ENCODE measurements at places on chromosomes 2 and 18.

- no peak overlapping the region for H3K27ac ChIP-seq
- H3K36me3 ChIP-seq, result no peaks in the 10 kb centered on the region
- peak; percentile 22 for DNase-seq
- no peaks in the 10 kb centered on the region for H3K4me1 ChIP-seq
- H3K4me3 ChIP-seq, result no peak overlapping the region
These were observed 344.6 kb upstream of the CHAC2 start for GRCh38 chr2:53422979-53423378.

- no peaks in the 10 kb centered on the region for H3K4me1 ChIP-seq
- H3K36me3 ChIP-seq, result no peaks in the 10 kb centered on the region
- no peak for DNase-seq
- H3K27me3 ChIP-seq, result no peaks in the 10 kb centered on the region
These were observed 503.2 kb upstream of the CNTNAP5 start for GRCh38 chr2:123521854-123522253.

DNA sequence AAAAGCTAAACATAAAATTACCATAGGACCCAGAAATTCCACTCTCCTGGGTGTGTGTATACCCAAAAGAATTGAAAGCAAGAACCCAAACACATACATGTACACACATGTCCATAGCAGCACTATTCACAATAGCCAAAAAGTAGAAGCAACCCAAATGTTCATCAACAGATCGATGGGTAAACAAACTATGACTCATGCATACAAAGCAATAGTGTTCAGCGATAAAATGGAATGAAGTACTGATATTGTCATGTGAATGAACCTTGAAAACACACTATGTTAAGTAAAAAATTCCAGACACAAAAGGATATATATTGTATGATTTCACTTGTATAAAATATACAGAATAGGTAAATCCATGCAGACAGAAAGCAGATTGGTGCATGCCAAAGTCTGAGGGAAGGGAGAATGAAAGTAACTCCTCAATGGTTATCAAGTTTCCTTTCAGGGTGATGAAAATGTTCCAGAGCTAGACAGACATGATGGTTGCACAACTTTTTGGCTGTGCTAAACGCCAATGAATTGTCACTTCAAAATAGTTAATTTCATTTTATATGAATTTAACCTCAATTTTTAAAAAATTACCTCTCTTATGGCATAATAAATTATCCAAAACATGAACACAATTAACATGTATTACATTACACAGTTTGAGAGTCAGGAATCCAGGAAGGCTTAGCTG is 35.5 kb downstream of the GKN2 start:
- no peaks in the 10 kb centered on the region for H3K36me3 ChIP-seq
- no peak overlapping the region for H3K4me3 ChIP-seq
- H3K27ac ChIP-seq, result no peak overlapping the region

DNA sequence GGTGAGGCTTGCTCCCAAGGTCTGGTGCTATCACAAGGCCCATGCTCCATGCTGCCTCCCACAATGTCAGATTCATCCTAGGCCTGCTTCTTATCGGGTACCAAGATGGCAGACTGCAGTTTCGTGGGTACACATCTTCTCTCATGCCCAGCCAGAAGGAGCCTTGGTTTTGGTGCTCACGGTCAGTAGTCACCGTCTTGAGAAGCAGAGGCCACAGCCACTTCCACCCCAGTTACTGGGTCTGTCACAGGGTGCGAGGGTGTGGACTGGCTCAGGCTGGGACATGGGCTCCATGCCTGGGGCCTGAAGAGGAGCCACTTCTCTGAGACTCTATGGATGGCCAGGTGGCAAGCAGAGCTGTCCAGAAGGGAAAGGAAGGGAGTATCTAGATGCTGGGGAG is 178.8 kb upstream of the HS6ST1 start:
- no peak for DNase-seq
- no peak overlapping the region for H3K4me3 ChIP-seq
- no peaks in the 10 kb centered on the region for H3K4me1 ChIP-seq
- H3K36me3 ChIP-seq, result no peaks in the 10 kb centered on the region
- no peaks in the 10 kb centered on the region for H3K27me3 ChIP-seq
- H3K27ac ChIP-seq, result no peak overlapping the region

DNA sequence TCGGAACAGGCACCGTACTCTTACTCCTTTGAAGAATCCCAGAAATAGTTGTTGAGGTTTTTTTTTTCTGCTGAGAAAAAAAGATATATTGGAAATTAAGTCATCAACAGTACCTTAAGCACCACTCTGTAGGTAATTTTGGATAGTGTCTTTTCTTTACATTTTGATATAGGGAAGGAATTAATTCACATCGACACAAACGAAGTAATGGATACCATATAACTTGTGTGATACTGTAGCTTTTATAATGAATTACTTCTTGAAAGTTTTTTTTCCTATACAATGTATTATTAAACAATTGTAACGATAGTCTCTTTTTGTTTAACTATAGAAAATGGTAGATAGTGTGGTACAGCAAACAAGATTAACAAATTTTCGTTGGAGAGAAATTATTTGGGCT is 1.5 kb upstream of the IKZF2 start:
- peak overlapping the region; percentile 71 for H3K4me3 ChIP-seq
- H3K27me3 ChIP-seq, result no peaks in the 10 kb centered on the region
- no peak for DNase-seq
- no peak overlapping the region for H3K27ac ChIP-seq
- no peaks in the 10 kb centered on the region for H3K4me1 ChIP-seq

GRCh38 chr2:229784791-229785190 is 70.4 kb upstream of the DNER start:
- H3K27ac ChIP-seq, result no peak overlapping the region
- H3K36me3 ChIP-seq, result peaks cover 34% of the 10 kb centered on the region
- H3K4me1 ChIP-seq, result peaks cover 18% of the 10 kb centered on the region

DNA sequence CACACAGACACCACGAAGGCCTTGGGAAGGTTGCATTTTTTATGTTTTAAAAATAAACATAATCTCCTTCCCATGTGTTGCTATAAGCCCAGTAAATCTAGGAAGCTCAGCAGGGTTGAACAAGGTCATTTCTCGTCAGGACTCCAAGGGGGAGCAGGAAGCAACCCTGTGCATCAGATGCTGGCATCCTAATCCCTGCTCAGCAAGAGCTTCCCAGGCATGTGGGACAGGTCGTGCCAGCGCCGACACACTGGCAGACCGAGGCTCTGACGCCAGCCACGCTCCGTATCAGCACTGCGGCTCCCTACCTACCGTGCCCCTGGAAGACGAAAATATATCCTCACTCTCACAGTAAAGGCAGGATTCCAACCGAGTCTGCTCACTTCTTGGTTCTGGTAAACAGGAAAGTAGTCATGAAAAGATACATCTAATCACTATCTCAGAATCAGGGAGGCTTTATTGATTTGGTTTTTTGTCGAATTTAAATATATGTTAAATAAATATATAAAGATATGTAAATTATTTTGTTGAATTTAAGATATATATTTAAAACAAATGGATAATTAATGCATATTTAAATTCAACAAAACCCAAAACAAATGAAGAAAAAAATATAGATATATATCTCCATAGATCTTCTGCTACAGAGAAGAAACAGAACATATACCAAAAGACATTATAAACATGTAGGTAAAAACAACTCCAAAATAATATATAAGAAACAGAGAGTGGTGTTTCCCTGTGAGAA is 61.4 kb downstream of the TXNL1 start:
- no peak overlapping the region for H3K4me3 ChIP-seq
- no peak for DNase-seq
- no peak overlapping the region for H3K27ac ChIP-seq
- no peaks in the 10 kb centered on the region for H3K27me3 ChIP-seq
- H3K4me1 ChIP-seq, result peaks cover 3% of the 10 kb centered on the region

GRCh38 chr2:68340226-68341061 is 20.7 kb upstream of the CNRIP1 start:
- DNase-seq, result no peak
- H3K4me1 ChIP-seq, result no peaks in the 10 kb centered on the region
- H3K36me3 ChIP-seq, result no peaks in the 10 kb centered on the region
- H3K4me3 ChIP-seq, result no peak overlapping the region
- H3K27me3 ChIP-seq, result no peaks in the 10 kb centered on the region
- no peak overlapping the region for H3K27ac ChIP-seq

- no peak overlapping the region for H3K4me3 ChIP-seq
- no peak overlapping the region for H3K27ac ChIP-seq
- no peak for DNase-seq
- H3K36me3 ChIP-seq, result no peaks in the 10 kb centered on the region
- H3K27me3 ChIP-seq, result no peaks in the 10 kb centered on the region
These were observed 37.7 kb downstream of the KIF1A start for GRCh38 chr2:240782221-240782885.

DNA sequence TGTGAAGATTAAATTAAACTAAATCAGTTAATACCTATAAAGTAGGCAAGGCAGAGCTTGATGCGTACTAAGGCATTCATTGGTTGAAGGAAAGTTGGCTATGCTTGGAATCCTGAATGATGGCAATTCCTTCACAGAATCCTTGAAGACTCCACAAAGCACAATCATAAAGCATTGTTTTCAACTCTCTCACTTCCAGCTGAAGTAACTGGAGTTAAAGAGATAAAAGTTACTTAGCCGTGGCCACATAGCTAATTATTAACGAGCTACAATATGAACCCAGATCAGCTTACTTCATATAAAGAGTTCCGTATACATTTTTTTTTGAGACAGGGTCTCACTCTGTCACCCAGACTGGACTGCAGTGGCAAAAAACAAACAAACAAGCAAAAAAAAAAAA is 483.9 kb upstream of the DDX18 start:
- DNase-seq, result no peak
- H3K4me3 ChIP-seq, result no peak overlapping the region
- no peaks in the 10 kb centered on the region for H3K27me3 ChIP-seq
- H3K4me1 ChIP-seq, result no peaks in the 10 kb centered on the region
- no peaks in the 10 kb centered on the region for H3K36me3 ChIP-seq
- no peak overlapping the region for H3K27ac ChIP-seq

DNA sequence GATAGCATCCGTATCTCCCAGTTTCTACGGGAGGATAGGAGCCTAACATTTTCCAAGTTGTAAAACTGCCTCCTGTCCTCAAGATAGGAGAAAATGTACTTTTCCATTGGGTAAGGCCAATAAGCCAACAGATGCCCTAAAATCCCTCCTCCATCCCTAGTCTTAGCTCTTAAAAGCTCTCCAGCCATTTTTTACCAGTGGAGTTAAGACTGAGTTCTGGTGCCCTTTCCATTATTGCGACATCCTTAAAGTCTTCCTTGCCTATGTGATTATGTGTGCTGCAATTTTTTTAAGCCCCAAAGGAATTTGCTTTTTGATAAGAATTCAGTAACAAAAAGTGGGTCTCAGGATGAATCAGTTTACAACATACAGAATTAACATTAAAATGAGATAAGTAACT is 33.0 kb downstream of the LINC00305 start:
- DNase-seq, result no peak
- no peaks in the 10 kb centered on the region for H3K36me3 ChIP-seq
- H3K27ac ChIP-seq, result no peak overlapping the region
- no peak overlapping the region for H3K4me3 ChIP-seq
- H3K4me1 ChIP-seq, result no peaks in the 10 kb centered on the region

- no peak for DNase-seq
- H3K4me1 ChIP-seq, result peaks cover 27% of the 10 kb centered on the region
- no peak overlapping the region for H3K27ac ChIP-seq
- no peaks in the 10 kb centered on the region for H3K36me3 ChIP-seq
- H3K27me3 ChIP-seq, result no peaks in the 10 kb centered on the region
- H3K4me3 ChIP-seq, result no peak overlapping the region
These were observed 57.0 kb downstream of the CD28 start for GRCh38 chr2:203763241-203763937.

GRCh38 chr2:236574424-236575145 is 5.0 kb downstream of the ACKR3 start:
- H3K27ac ChIP-seq, result no peak overlapping the region
- H3K4me3 ChIP-seq, result no peak overlapping the region
- H3K4me1 ChIP-seq, result peaks cover under 1% of the 10 kb centered on the region

DNA sequence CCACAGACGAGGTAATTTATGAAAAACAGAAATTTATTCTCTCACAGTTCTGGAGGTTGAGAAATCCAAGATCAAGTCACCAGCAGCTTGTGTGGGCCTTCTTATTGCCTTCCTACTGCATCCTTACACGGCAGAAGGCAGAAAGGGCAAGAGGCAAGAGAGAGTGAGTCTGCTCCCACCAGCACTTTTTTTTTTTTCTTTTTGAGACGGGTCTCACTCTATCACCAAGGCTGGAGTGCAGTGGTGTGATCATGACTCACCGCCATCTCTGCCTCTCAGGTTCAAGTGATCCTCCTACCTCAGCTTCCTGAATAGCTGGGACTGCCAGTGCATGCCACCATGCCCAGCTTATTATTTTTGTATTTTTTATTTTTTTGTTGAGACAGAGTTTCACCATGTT is 78.5 kb upstream of the HK2 start:
- H3K36me3 ChIP-seq, result no peaks in the 10 kb centered on the region
- H3K4me3 ChIP-seq, result no peak overlapping the region
- no peak for DNase-seq
- no peak overlapping the region for H3K27ac ChIP-seq
- no peaks in the 10 kb centered on the region for H3K27me3 ChIP-seq

GRCh38 chr2:19542796-19543662 is 184.6 kb upstream of the OSR1 start:
- no peak overlapping the region for H3K27ac ChIP-seq
- no peak overlapping the region for H3K4me3 ChIP-seq
- peaks cover 12% of the 10 kb centered on the region for H3K4me1 ChIP-seq
- H3K27me3 ChIP-seq, result no peaks in the 10 kb centered on the region

GRCh38 chr2:204108781-204109295 is 172.3 kb downstream of the ICOS start:
- no peak overlapping the region for H3K4me3 ChIP-seq
- H3K36me3 ChIP-seq, result no peaks in the 10 kb centered on the region
- no peak for DNase-seq

DNA sequence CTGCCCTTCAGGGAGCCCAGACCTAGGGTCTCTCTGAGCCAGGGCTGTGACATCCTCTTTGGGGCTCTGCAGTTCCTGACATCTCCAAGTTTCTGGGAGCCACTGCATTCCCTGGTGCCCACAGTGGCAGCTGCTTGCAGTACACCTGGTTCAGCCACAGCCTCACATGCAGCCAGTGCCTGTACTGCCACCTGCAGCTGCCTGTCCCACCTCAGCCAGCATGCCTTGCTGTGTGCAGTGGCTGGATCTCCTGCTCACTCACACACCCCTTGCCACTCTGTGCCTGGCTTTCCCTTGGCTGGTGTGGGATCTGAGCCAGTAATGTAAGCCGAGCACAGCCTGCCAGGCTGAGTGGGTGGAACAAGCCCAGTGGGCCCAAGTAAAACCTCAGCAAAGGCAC is 1288.7 kb downstream of the CNTNAP5 start:
- no peaks in the 10 kb centered on the region for H3K27me3 ChIP-seq
- DNase-seq, result no peak
- H3K36me3 ChIP-seq, result no peaks in the 10 kb centered on the region
- no peak overlapping the region for H3K4me3 ChIP-seq
- no peaks in the 10 kb centered on the region for H3K4me1 ChIP-seq

DNA sequence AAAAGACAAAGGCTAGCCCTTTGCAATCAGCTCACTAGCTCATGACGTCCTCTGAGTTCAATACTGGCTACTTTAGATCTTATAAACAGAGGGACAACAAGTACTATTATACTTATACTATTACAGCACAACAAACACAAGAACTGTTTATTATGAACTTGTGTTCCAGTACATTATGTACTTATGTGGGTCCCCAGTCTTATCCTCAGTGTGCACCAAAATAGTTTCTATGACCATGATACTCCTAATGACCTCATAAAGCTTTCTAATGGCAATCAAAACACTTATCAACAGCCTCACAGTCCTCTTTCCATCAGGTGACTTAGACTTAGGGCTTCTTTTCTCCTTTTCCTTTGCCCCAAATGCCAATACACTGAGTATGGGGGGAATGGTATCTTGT is 614.4 kb downstream of the CNTNAP5 start:
- no peak for DNase-seq
- H3K4me1 ChIP-seq, result no peaks in the 10 kb centered on the region
- H3K27ac ChIP-seq, result no peak overlapping the region

- no peaks in the 10 kb centered on the region for H3K4me1 ChIP-seq
- no peak for DNase-seq
- H3K4me3 ChIP-seq, result no peak overlapping the region
These were observed 138.4 kb upstream of the HNRNPA3 start for GRCh38 chr2:177074099-177074710.

All from astrocyte (in vitro differentiated cells and primary cell).